ENCODE measurements at places on chromosomes 7 and 10.

- DNase-seq, result no peak
Observed at GRCh38 chr10:101000915-101001658, 1.5 kb downstream of the LZTS2 start.

GRCh38 chr10:92203919-92204623, 86.8 kb downstream of the CPEB3 start:
- DNase-seq, result no peak

GRCh38 chr7:986766-987751, 4.1 kb downstream of the CYP2W1 start:
- DNase-seq, result no peak

DNA sequence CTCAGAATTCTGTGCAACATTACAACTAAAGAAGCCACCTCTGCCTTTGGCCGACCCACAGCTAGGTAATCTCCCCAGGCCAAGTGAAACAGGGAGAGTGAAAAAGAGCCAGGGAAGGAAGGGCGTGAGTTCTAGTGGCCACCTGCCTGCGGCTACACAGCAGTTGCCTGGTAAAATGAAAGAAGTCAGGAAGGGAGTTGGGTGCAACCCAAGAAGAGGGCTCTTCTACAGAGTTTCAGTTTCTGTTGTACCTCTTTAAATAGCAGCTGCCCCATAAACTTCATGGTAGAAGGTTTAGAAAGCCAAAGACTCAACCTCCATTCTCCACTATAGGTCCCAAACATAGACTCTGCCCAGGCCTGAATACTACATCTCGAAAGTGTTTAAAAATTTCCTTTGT, 76.2 kb upstream of the TMEM168 start:
- DNase-seq, result no peak

- DNase-seq, result no peak
Observed at GRCh38 chr7:134922720-134923704, 63.3 kb upstream of the AGBL3 start.

GRCh38 chr7:71132377-71133231, 660 bp downstream of the GALNT17 start:
- DNase-seq, result no peak

GRCh38 chr10:96548589-96548988, 34.9 kb upstream of the TLL2 start:
- no peak for DNase-seq

- DNase-seq, result peak; percentile 21
Observed at GRCh38 chr10:48779077-48779476, 94.4 kb downstream of the WDFY4 start.

DNA sequence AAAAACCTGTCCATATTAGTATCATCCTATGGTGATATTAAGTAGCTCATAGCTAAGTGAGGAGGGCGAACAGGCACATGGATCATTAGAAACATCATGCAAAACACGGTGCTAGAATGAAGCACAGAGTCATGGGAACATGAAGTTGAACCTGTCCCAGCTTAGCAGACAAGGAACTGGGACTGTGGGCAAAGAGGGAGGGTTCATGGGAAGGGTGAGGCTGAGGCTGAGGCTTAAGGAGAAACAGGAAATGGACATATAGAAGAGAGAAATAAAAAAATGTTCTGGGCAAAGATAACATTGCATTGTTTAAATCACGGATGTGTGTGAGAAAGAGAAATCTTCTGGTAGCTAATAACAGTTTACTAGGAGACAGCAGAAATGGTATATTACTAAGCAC, 708.1 kb downstream of the GRID1 start:
- DNase-seq, result no peak

DNA sequence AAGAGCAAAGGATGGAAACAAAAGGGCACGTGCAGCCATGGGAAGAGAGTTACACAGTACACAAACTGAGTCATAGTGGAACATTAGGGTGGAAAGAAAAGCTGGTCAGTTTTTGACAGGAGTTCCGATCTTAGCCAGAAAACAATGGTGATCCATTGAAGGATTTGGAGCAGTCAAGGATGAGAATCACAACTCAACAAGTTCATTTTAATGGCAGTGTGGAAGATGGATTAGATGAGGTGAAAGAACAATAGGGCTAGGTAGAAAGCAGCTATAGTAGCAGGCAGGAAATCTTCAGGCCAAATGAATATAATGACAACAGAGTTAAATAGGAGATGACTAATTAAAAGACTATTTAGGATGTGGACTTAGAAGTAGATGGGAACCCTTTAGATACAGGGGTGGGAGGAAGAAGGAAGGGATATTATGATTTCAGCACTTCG, 136.3 kb downstream of the DOCK4 start:
- no peak for DNase-seq

GRCh38 chr10:6128591-6129251, 39.9 kb downstream of the RBM17 start:
- DNase-seq, result peak; percentile 54

DNA sequence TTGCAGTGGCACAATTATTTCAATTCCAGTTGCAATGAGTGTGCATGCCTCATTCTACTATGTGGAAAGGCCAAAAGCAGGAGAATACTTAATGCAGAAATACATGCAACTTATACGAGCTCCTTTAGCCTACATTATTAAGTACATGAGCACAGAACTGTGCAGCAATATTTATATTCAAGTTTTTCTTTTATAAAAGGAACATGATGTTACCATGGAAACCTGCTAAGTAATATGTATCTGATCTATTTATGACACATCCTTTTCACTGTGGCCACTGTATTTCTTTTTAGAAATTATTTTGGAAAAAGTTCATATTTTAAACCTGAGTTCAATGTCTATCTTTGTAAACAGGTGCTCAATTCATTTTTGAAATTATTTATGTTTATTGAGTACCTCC, 88.9 kb downstream of the ELAPOR2 start:
- no peak for DNase-seq

GRCh38 chr10:46091080-46091827, 45.2 kb upstream of the MSMB start:
- DNase-seq, result peak; percentile 66

DNA sequence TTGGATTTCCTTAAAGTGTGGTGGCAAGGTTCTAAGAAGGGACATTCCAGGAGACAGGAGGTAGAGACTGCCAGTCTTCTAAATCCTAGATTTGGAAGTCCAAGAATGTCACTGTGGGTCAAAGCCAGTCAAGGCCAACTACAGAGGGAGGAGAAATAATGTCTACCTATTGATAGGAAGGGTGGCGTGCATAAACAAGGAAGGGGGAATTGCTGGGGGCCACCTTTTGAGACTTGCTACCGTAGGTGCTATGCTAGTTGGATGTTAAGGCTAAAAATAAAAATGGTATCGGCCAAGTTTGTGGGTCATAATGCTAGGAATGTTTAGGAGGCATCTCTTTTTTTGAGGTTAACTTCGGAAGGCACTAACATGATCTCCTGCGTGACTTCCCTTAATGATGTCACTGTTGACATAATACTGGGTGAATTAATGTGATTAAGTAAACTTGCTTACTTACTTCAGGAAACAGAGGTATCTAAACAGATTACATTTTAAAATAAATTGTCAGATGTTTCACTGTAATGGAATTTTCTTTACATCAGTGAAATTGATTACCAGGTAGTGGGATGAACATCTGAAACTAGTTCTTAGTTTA, 4.8 kb downstream of the BTRC start:
- DNase-seq, result no peak
